SK-N-SH treated with all-trans-retinoic acid at 6 μM for 48 hours (cell line): ENCODE measurements at places on chromosomes 12 and 14.
A peak's percentile ranks its signal among the peaks of the same experiment; 100 is the strongest.

DNA sequence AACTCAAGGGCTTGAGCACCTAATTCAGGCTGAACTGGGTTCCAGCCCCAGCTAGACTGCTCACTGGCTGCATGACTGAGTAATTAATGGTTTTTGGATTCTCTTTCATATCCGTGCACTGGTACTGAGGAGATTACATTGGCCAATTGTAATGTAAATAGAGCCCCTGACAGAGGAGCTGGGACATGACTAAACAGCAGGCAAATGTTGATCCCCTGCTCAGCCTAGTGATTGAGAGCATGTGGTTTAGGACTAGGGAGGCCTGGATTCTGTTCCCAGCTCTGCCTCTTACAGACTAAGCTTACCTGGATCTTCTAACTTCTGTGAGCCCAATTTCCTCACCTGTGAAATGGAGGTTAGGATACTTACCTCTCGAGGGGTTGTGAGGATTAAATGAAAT, 204.3 kb downstream of the ESR2 start:
- ATAC-seq, result no peak

- no peak for ATAC-seq
Observed at GRCh38 chr12:104243551-104243950, 28.0 kb downstream of the TXNRD1 start.

DNA sequence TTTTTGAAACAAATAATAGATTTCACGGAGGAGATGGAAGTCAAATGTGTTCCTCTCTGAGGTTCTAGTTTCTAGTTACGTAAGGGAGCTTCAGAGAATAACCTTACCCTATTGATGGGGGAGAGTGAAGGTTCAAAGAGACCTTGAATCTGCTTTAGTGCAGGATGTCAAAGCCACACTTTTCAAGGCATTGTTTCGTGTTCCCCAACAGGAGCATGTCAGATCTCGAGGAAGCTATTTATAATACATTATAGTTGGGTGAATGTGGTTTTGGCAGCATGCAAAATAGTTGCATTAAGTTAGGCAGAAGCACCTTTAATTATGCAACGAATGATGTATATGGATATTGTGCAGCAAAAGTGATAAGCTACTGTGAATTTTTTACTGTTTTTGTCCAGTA, 614.9 kb downstream of the SLC16A7 start:
- ATAC-seq, result no peak

DNA sequence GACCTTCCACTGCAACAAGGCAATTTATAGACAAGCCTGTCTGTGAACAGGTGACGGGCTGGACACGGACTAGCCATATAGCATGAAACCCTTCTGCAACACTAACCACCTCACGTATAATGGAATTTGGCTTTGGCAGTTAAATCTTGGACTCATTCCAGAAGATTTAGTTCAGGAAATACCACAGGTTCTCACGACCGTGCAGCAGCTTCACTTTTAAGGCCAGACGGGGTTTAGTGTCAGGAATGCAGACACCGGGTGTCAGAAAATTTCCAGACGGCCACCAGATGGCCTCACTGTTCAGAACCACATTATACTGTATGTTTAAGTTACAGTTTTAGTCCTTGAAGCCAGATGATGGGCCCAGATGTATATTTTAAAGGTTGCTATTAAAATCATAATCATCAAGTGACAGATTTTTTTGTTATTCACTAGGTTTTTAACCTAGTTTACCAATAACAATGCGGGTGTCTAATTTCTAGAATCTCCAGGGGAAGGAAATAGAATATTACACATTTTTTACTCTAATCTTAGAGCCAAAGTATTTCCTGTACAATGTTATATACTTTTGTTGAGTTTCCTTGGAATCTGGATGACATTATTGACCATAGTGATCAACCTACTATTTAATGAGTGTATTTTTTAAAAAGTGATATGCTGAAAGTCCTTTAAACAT, 90.5 kb upstream of the TMPO start:
- peak; percentile 95 for ATAC-seq

GRCh38 chr12:104750061-104750460, 208.0 kb downstream of the SLC41A2 start:
- ATAC-seq, result no peak

DNA sequence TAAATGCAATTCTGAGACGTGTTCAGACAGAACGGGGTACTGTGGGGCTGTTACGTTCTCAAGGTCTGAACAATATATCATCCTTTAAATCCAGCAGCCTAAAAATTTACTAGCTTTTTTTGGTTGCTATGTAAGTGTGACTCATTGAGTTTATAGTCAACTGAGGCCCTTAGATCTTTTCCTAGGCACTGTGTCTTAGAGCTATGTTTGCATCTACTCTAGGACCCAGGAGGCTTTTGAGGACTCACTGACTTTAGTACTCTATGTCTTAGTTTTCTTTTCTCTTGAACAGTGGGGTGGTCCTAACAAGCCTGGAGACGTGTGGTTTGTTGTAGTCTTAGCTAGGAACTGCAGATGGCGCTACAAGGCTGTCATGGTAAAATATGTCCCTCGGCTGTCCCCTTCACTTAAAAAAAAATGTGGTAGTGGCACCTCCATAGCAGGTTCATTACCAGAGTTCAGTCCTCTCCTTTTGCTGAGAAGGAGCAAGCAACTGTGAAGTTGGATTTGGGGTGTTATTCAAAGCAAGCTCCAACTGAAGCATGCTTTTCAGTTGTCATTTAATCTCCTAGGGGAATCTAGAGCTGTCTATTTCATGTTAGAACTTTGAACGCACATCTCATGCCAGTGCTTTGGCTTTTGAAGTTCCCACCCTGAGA, 8.7 kb upstream of the SPATS2 start:
- ATAC-seq, result peak; percentile 92

DNA sequence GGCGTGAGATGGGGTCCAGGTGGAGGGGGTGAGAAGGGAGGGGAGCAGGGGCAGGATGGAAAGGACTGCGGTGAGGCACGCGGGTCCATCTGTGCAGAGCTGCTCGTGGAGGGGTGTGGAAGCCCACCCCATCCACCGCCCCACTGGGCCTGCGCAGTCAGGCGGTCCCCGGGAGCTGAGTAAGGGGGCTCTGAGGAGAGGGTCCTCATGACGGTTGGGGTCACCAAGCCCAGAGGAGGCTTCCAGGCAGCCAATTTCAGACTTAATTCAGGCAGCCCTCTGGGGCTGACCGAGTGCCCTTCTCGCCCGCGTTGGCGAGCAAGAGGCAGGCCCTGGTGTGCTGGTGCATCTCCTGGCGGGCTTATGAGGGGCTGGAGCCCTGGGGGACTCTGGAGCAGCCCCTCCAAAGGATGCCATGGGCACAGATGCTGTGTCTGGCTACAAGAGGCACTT, 115.5 kb downstream of the KIF26A start:
- no peak for ATAC-seq

DNA sequence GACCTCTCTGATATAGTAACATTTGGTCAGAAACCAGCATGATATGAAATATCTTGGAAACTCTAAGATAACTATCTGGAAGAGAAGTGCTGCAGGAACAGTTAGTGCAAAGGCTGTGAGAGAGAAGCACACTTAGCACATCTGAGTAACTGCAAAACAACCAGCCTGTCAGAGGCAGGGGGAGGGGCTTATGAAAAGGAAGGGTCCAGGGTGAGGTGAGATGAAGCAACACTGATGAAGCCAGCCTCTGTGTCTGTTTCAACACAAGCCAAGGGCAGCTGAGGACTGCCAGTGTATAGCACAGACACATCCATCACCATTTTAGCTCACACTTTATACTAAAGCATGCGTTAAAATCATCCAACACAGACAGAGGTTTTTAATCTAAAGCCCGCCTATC, 37.4 kb upstream of the OVCH1 start:
- ATAC-seq, result no peak

DNA sequence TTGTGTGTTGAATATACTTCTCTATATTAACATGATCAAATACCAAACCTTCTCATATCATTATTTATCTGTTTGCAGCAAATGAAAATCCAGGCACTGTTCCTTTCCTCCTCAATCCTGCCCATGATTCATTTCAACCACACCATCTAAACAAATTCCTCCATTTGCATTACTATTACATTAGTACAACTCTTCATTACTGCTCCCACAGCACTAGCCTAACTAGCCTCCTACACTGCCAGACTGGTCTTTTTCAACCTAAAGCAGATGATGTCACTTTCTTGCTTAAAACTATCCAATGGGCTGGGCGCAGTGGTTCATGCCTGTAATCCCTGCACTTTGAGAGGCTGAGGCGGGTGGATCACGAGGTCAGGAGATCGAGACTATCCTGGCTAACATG, 117.3 kb upstream of the MYF6 start:
- no peak for ATAC-seq

GRCh38 chr12:117702741-117703140, 266.0 kb downstream of the KSR2 start:
- no peak for ATAC-seq

DNA sequence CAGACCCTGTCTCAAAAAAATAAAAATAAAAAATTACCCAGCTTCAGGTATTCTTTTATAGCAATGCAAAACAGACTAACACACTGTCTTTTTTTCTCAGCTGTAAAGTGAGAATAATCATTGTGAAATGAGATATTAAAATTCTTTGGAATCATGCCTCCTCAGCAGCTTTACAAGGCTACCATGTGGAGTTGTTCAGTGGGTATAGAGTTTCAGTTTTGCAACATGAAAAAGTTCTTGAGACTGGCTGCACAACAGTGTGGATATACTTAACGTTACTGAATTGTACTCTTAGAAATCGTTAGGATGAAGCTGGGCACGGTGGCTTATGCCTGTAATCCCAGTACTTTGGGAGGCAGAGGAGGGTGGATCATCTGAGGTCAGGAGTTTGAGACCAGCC, 15.7 kb upstream of the MAPKAPK5 start:
- ATAC-seq, result no peak

DNA sequence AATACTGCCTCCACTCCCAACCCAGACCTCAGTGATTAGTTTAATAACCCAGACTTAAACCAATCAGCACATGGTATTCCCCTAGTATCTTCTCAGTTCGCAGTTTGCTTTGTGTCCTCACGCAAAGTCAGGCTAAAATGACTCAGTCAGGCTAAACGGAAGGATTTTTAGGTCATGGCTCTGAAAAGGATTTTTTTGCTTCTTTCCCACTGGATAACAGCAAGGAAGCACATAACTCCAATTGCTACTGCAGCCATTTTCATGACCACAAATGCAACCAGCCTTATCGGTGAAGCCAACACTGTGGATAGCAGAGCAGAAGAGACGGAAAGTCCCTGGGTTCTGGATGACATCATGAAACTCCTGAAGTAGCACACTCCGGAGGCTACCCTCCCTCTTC, 67.7 kb downstream of the ZC3H14 start:
- ATAC-seq, result peak; percentile 70

DNA sequence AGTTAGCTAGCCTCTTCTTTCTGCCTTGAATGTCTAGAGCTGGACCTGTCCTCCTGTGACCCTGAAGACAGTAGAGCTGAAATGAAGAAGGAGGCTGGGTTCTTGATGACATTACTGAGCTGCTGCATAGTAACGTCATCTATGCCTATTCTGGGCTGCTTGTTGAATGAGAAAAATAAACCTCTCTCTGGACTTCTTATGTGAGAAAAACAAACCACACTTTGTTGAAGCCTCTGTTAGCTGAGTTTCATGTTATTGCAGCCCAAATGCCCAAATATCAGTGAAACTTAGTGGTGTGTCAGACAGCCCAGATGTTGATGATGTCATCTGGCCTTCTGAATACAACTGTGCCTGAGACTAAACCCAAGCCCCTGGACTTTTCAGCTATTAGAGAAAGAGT, 67.0 kb upstream of the MAX start:
- ATAC-seq, result no peak
